ENCODE measurements at places on chromosomes 13 and 19. TPM values are rescaled to one million over a fixed set of nuclear protein-coding genes. Genes with fewer than 3 reads are reported as not detected.
A peak's percentile ranks its signal among the peaks of the same experiment; 100 is the strongest.

DNA sequence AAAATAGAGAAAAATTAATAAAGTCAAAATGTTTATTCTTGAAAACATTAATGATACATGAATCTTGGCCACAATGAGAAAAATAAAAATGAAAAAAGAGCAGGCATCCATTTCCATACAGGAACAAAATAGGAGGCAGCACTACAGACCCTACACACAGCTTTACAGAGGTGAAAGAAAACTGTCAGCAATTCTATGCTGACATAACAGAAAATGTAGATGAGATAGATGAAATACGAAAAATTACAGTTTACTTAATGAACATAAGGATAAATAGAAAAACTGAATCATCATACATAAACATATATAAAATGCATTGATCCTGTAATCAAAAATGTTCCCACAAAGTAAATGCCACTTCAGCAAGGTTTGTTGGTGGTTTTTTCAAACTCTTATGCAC is 5.6 kb downstream of the LILRB4 start:
- peaks cover 23% of the 10 kb centered on the region for H3K27me3 ChIP-seq
- no peak overlapping the region for H3K27ac ChIP-seq
- no peaks in the 10 kb centered on the region for H3K4me1 ChIP-seq
- no peaks in the 10 kb centered on the region for H3K36me3 ChIP-seq
- no peak for DNase-seq

GRCh38 chr19:31114585-31114984 is 234.7 kb downstream of the TSHZ3 start:
- no peaks in the 10 kb centered on the region for H3K36me3 ChIP-seq
- no peak overlapping the region for H3K27ac ChIP-seq
- peaks cover 6% of the 10 kb centered on the region for H3K4me1 ChIP-seq

- no peaks in the 10 kb centered on the region for H3K27me3 ChIP-seq
- H3K27ac ChIP-seq: peak overlapping the region; percentile 81
- peaks cover 14% of the 10 kb centered on the region for H3K36me3 ChIP-seq
- peak overlapping the region; percentile 66 for H3K4me3 ChIP-seq
Measured at GRCh38 chr19:36837176-36837905, 846 bp downstream of the ZNF790 start.

- H3K27ac ChIP-seq: no peak overlapping the region
- no peak overlapping the region for H3K4me3 ChIP-seq
- no peaks in the 10 kb centered on the region for H3K4me1 ChIP-seq
- no peaks in the 10 kb centered on the region for H3K36me3 ChIP-seq
- no peaks in the 10 kb centered on the region for H3K27me3 ChIP-seq
Measured at GRCh38 chr13:96935901-96936300, 58.4 kb downstream of the OXGR1 start.

DNA sequence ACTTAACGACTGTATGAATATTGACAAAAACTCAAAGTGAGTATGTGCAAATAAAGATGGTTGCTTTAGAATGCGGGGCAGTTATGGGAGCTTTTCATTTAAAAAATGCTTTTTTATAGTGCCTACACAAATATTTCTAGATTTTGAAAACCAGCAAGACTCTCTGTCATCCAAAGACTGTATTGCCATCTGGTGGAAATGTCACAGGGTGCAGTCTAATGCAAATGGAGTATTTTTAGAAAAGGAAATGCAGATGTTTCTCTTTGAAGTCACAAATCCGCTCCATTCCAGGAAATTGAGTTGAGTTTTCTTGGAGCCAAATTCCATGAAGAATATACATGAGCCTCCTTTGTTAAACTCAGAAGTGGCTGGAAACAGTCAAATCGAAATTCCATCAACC is 2.3 kb upstream of the C1QTNF9B start:
- H3K27ac ChIP-seq: no peak overlapping the region
- H3K27me3 ChIP-seq: peaks cover 38% of the 10 kb centered on the region
- H3K4me1 ChIP-seq: peaks cover 12% of the 10 kb centered on the region

GRCh38 chr13:69959046-69959445 is 148.6 kb upstream of the ATXN8OS start:
- no peaks in the 10 kb centered on the region for H3K27me3 ChIP-seq
- H3K36me3 ChIP-seq: no peaks in the 10 kb centered on the region
- H3K27ac ChIP-seq: no peak overlapping the region
- H3K4me3 ChIP-seq: no peak overlapping the region

GRCh38 chr19:47730910-47731309 is 14.4 kb upstream of the NOP53 start:
- no peak overlapping the region for H3K4me3 ChIP-seq
- DNase-seq: no peak
- H3K27ac ChIP-seq: no peak overlapping the region
- peaks cover 14% of the 10 kb centered on the region for H3K4me1 ChIP-seq
- H3K27me3 ChIP-seq: peaks cover 16% of the 10 kb centered on the region

DNA sequence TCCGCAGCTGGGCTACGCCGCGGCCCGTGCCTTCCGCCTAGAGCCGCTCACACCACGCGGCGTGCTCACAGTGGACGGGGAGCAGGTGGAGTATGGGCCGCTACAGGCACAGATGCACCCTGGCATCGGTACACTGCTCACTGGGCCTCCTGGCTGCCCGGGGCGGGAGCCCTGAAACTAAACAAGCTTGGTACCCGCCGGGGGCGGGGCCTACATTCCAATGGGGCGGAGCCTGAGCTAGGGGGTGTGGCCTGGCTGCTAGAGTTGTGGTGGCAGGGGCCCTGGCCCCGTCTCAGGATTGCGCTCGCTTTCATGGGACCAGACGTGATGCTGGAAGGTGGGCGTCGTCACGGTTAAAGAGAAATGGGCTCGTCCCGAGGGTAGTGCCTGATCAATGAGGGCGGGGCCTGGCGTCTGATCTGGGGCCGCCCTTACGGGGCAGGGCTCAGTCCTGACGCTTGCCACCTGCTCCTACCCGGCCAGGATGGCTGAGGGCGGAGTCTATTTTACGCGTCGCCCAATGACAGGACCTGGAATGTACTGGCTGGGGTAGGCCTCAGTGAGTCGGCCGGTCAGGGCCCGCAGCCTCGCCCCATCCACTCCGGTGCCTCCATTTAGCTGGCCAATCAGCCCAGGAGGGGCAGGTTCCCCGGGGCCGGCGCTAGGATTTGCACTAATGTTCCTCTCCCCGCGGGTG is 7.4 kb downstream of the DBP start:
- DNase-seq: no peak
- peaks cover 46% of the 10 kb centered on the region for H3K4me1 ChIP-seq
- peaks cover 53% of the 10 kb centered on the region for H3K36me3 ChIP-seq
- no peak overlapping the region for H3K4me3 ChIP-seq

DNA sequence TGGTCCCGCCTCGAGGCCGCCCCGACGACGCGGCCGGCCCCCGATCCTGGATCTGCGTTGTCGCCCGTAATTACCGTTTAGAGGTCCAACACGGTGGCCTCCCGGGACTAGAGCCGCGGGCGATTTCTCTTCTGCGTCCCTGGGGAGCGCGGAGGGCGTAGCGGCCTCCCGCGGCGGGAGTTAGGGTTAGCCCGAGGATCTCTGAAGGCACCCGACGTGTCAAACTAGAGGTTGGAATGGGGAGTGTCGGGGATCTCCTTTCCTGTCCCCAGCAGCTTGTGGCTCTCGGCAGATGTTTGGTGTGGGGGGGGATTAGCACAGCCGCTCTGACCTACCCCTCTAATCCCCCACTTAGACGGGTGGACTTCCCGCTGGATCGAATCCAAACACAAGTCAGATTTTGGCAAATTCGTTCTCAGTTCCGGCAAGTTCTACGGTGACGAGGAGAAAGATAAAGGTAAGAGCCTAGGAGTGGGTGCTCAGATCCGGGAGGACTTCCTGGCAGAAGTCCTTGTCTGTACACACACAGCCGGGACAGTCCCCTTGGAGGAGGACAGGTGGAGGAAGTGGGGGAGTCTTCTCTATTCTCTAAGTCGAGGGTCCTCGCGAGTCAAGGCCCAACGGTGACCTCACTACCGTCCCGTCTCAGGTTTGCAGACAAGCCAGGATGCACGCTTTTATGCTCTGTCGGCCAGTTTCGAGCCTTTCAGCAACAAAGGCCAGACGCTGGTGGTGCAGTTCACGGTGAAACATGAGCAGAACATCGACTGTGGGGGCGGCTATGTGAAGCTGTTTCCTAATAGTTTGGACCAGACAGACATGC is 581 bp downstream of the CALR start:
- peak overlapping the region; percentile 74 for H3K27ac ChIP-seq
- H3K4me3 ChIP-seq: peak overlapping the region; percentile 94
- peaks cover 48% of the 10 kb centered on the region for H3K36me3 ChIP-seq
- H3K4me1 ChIP-seq: peaks cover 65% of the 10 kb centered on the region

DNA sequence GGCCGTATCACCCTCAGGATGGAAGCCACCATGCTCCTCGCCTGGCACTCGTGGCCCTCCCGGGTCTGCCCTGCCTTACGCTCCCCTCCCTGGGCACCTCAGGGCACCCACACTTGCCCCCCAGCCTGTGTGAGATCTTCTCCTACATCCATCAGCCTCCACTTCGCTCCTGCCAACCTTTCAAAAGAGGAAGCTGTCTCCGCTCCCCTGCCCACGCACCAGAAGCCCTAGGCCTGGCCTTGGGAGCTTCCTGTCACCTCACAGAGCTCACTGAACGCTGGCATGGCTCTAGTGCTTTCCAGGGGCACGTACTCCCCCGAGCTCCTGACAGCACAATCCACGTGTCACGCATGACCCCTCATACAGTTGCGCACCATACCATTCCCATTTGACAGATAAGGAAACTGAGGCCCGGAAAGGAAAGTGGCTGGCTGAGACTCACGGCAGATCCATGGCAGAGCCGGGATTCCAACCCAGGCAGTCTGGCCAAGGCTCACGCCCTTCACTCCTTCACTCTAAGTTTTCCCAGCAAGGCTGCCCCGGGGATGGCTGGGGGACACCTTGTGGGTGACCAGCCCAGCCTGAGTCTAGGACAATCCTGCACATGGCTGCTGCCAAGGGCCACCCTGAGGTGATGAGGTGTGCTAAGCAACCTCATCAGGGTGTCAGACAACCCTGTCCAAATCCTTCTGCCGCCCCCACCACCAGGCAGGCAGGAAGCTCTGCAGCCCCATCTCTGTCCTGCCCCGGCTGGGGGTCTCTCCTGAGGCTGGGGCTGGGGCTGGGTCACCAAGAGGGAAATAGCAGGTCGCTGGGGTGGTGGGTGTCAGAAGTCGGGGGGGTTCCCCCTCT is 19.3 kb downstream of the PPP1R12C start:
- H3K4me1 ChIP-seq: no peaks in the 10 kb centered on the region
- H3K27ac ChIP-seq: no peak overlapping the region
- peaks cover 50% of the 10 kb centered on the region for H3K36me3 ChIP-seq
- H3K27me3 ChIP-seq: no peaks in the 10 kb centered on the region
- no peak overlapping the region for H3K4me3 ChIP-seq

GRCh38 chr13:107864543-107865317 is 350.6 kb downstream of the LIG4 start:
- no peak overlapping the region for H3K27ac ChIP-seq
- H3K4me1 ChIP-seq: peaks cover 3% of the 10 kb centered on the region
- H3K4me3 ChIP-seq: no peak overlapping the region
- H3K36me3 ChIP-seq: no peaks in the 10 kb centered on the region

- no peak for DNase-seq
- H3K27ac ChIP-seq: no peak overlapping the region
- H3K27me3 ChIP-seq: no peaks in the 10 kb centered on the region
- no peak overlapping the region for H3K4me3 ChIP-seq
Measured at GRCh38 chr19:30584090-30584489, 211.9 kb downstream of the ZNF536 start.

GRCh38 chr19:48646722-48647216 is 782 bp upstream of the CA11 start:
- DNase-seq: no peak
- no peaks in the 10 kb centered on the region for H3K27me3 ChIP-seq
- peaks cover 48% of the 10 kb centered on the region for H3K4me1 ChIP-seq
- H3K27ac ChIP-seq: peak overlapping the region; percentile 78

DNA sequence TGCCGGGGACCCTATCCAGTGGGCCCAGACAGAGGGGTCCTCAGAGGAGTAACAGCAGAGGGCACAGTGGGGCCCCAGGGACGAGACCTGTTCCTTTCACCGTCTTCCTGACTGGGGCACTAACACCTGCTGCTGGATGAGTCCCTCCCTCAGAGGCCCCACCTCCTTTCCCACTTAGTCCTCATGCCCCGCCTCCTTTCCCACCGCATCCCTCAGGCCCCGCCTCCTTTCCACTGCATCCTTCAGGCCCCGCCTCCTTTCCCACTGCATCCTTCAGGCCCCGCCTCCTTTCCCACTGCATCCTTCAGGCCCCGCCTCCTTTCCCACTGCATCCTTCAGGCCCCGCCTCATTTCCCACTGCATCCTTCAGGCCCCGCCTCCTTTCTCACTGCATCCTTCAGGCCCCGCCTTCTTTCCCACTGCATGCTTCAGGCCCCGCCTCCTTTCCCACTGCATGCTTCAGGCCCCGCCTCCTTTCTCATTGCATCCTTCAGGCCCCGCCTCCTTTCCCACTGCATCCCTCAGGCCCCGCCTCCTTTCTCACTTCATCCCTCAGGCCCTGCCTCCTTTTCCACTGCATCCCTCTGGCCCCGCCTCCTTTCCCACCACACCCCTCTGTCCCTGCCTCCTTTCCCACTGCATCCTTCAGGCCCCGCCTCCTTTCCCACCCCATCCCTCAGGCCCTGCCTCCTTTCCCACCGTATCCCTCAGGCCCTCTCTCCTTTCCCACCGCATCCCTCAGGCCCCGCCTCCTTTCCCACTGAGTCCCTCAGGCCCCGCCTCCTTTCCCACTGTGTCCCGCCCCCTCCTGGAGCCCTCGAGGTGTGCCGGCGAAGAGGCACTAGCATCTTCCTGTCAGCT is 6.7 kb downstream of the SPPL2B start:
- no peak overlapping the region for H3K27ac ChIP-seq
- H3K36me3 ChIP-seq: peaks cover 10% of the 10 kb centered on the region
- no peak overlapping the region for H3K4me3 ChIP-seq
- DNase-seq: no peak

GRCh38 chr13:93745884-93746283 is 519.3 kb downstream of the GPC6 start:
- H3K27ac ChIP-seq: no peak overlapping the region
- no peaks in the 10 kb centered on the region for H3K4me1 ChIP-seq
- H3K4me3 ChIP-seq: no peak overlapping the region
- no peak for DNase-seq
- no peaks in the 10 kb centered on the region for H3K36me3 ChIP-seq

GRCh38 chr19:3080286-3080685 is 13.9 kb upstream of the GNA11 start:
- H3K27me3 ChIP-seq: no peaks in the 10 kb centered on the region
- peaks cover 10% of the 10 kb centered on the region for H3K4me1 ChIP-seq
- DNase-seq: no peak
- no peak overlapping the region for H3K27ac ChIP-seq
- no peak overlapping the region for H3K4me3 ChIP-seq
- H3K36me3 ChIP-seq: no peaks in the 10 kb centered on the region

Gene ZNF121
- total RNA-seq: 42.1 TPM

Gene HAUS8
- 20.7 TPM for total RNA-seq

Gene C13orf42
- total RNA-seq: not detected

Gene FUT1
- total RNA-seq: not detected

Gene CRTC1
- 11.8 TPM for total RNA-seq

Gene CYP2S1
- total RNA-seq: 0.82 TPM

Gene DLL3
- total RNA-seq: not detected

Gene NLRP9
- not detected for total RNA-seq

Gene RAB3A
- total RNA-seq: 31.2 TPM

Gene ZNF284
- total RNA-seq: 0.92 TPM

Gene GAPDHS
- not detected for total RNA-seq

Gene CCDC169
- not detected for total RNA-seq

Gene KLK3
- not detected for total RNA-seq

Gene OR7C1
- not detected for total RNA-seq

Gene AMER2
- not detected for total RNA-seq

Gene DAND5
- not detected for total RNA-seq

Gene GADD45B
- total RNA-seq: 285 TPM

Gene NALCN
- total RNA-seq: not detected
